ENCODE measurements at places on chromosomes 3 and 15. TPM values are rescaled to one million over a fixed set of nuclear protein-coding genes. Genes with fewer than 3 reads are reported as not detected.

SMAD6 gene
- 27.9 TPM for polyA plus RNA-seq

IQCF5 gene
- not detected for polyA plus RNA-seq

CAMK2N2 gene
- polyA plus RNA-seq = not detected

EPHB1 gene
- polyA plus RNA-seq = 7.2 TPM

ATP11B gene
- polyA plus RNA-seq = 66.5 TPM

STRA6 gene
- 33.7 TPM for polyA plus RNA-seq

SPINK8 gene
- polyA plus RNA-seq = not detected

GOLGA8S gene
- polyA plus RNA-seq = 1.1 TPM

DLL4 gene
- 6.9 TPM for polyA plus RNA-seq

RRP9 gene
- polyA plus RNA-seq = 17.6 TPM

ASTE1 gene
- polyA plus RNA-seq = 17.6 TPM

FAM227B gene
- polyA plus RNA-seq = 22.3 TPM

WNT7A gene
- polyA plus RNA-seq = 0.05 TPM

GALNT15 gene
- 3.2 TPM for polyA plus RNA-seq

GLDN gene
- 0.91 TPM for polyA plus RNA-seq

DCLK3 gene
- 2.1 TPM for polyA plus RNA-seq

GTF2A2 gene
- 159 TPM for polyA plus RNA-seq

C2CD4A gene
- polyA plus RNA-seq = 0.38 TPM

CHRD gene
- 12.8 TPM for polyA plus RNA-seq

CCDC32 gene
- polyA plus RNA-seq = 28.8 TPM

RPL39L gene
- polyA plus RNA-seq = 18.3 TPM

TRANK1 gene
- polyA plus RNA-seq = 7.5 TPM

RTP3 gene
- not detected for polyA plus RNA-seq

TBC1D23 gene
- 40.3 TPM for polyA plus RNA-seq

CFAP100 gene
- polyA plus RNA-seq = 0.44 TPM
